ENCODE measurements at places on chromosomes 7 and 10.

DNA sequence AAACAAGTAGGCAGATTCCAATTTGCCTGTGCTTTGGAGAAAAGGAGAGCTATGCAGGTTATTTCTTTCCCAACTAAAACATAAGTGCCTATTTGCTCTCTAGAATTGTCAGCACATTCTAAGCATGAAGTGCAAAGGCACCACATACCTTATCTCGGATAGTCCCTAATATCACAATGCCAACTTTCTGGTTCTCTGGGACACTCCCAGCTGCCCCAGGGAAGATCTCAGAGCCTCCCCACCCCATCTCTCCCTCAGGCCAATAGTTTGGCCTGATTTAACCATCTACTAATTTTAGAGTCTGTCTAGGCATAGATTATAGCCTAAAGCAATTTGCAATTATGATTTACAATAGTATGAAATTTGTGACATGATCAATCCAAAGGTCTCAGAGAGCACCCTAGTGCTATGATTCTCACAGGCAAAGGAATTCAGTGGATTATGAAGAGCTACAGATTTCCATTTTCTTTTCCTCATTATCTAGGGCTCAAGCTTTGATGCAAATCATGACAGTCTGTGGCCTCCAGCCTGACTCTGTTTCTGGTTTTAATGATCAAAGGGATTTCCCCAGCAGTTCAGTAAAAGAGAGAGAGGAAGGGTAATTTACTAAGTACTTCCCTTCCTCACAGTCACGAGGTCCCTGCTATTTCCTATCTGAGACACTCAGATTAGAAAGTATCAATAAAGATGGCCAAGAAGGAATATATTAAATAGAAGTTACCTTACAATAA lies 29.0 kb upstream of the IL6 start:
- DNase-seq: no peak

GRCh38 chr7:145106001-145106400 lies 270.1 kb upstream of the TPK1 start:
- DNase-seq: no peak

GRCh38 chr10:71080381-71081228 lies 131.8 kb upstream of the UNC5B start:
- DNase-seq: no peak

GRCh38 chr7:105438847-105439173 lies 50.1 kb upstream of the SRPK2 start:
- DNase-seq: no peak

DNA sequence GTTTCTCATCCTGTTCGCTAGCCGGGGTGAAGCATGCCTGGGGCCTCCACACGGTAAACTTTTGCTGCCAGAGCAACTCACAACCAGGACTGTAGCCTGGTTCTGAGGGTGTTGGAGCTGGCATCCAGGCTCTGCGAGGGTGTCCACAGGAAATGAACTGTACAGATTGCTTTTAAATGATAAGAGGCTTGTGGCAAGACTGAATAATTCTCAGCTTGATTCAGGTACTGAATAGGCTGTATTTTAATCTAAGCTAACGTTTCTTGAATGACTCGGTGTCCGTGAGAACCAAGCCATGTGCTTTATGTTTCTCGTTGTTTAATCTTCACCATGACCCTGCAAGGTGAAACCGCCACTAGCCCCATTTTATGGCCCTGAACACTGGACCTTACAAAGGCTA lies 49.3 kb downstream of the EEPD1 start:
- no peak for DNase-seq

DNA sequence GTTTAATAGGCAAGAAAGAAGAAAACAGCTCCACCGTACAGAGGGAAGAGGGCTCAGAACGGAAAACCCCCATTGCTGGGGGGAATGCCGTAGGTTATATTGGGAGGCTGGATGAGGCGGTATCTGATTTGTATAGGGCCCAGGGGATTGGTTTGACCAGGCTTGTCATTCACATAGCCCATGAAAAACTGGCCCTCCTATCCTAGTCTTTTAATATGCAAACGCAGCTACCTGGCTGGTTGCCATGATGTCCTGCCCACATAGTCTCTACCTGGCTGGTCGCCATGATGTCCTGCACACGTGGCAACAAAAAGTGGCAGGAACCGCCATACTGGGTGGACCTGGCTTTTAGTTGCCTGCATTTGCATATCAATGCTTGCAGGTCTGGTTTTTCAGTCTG lies 84.7 kb downstream of the AUTS2 start:
- no peak for DNase-seq

DNA sequence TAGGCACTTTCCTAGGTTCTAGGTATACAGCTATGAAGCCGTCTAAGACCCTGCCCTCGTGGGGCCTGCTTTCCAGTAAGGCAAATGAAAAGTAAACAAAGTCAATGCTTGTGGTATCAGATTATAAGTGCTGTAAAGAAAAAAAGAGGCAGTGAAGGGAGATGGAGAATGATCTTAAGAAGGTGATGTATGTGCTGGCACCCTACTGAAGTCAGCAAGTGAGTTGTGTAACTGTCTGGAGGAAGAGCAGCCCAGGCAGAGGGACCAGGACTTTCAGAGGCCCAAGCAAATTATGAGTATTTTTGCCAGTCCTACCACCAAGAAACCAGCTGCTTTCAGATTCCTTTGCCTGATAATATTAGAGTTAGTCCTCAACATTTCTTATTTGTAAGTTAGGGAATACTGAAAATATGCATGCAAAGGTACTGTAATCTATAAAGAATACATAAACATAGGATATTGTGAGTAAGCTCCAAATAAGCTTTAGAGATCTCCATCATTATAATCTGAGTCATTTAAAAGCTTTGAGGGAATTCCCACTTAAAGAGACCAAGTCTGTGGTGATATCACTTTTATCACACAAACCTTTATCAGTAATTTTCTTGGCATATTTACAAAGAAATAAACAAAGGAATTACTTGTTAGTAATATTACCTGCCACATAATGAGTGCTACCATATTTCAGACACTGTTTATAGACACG lies 329.2 kb upstream of the LRGUK start:
- no peak for DNase-seq

GRCh38 chr7:83970081-83970480 lies 224.5 kb downstream of the SEMA3A start:
- no peak for DNase-seq

DNA sequence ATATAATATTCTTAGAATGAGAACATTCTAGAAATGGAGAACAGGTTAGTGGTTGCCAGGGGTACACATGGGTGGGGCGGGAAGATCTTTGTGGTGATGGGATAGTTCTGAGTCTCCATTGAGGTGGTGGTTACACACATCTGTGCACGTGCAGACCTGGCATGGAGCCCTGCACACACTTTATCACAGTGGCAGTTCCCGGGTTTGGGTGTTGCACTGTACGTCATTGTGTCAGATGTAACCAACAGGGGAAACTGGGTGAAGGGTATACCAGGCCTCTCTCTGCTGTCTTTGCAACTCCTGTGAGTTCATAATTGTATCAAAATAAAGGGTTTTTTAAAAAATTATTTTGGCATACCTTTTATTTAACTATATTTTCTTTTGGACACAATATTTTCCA lies 51.1 kb downstream of the LMTK2 start:
- no peak for DNase-seq

- DNase-seq: no peak
Measured at GRCh38 chr10:87531908-87532622, 27.4 kb downstream of the MINPP1 start.

GRCh38 chr10:48400129-48400849 lies 93.8 kb downstream of the MAPK8 start:
- no peak for DNase-seq

GRCh38 chr10:13382703-13383398 lies 34.8 kb upstream of the SEPHS1 start:
- DNase-seq: no peak

DNA sequence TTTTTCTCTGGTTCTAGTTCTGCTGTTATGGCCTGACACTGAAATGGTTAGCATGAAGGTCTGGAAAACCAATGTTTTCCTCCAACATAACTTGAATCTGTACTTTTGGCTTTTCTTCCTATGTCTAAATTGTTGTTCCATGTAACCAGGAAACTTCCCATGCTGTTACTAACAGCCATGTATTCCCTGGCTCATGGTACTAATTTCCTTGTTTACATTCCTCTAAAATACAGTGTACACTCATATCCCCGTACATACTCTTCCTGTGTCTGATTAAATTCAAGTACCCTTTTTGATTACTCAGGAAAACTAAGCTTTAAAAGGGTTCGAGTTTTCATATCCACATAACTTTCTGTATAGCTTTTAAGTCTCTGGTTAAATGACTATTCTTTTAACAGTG lies 12.3 kb upstream of the ACSM6 start:
- no peak for DNase-seq

DNA sequence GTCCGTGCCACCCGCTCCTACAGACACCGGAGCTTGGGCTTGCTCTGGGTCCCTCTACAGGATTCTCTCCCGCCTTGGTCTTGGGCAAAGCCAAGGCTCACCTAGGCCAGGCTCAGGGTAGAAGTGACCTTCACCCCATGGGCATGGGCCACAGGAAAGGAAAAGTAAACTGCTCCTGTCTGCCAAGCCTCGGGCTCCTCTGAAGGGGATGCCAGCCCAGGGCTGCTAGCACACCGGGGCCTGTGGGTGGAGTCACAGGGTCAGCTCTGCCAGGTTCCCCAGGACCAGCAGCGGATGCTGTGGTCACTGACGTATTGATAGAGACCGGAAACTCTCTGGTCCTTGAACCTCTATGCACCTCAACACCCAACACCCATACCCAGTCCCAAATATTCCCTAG lies 222.7 kb upstream of the MGMT start:
- no peak for DNase-seq

GRCh38 chr10:14556285-14556956 lies 218.3 kb downstream of the FAM107B start:
- DNase-seq: no peak

- no peak for DNase-seq
Measured at GRCh38 chr7:128879939-128880746, 17.5 kb downstream of the ATP6V1F start.

- no peak for DNase-seq
Measured at GRCh38 chr10:80466724-80467326, 12.7 kb downstream of the TSPAN14 start.

GRCh38 chr7:148696787-148697186 lies 1.9 kb upstream of the CUL1 start:
- no peak for DNase-seq

- DNase-seq: no peak
Measured at GRCh38 chr7:108314049-108314448, 142.2 kb downstream of the NRCAM start.

DNA sequence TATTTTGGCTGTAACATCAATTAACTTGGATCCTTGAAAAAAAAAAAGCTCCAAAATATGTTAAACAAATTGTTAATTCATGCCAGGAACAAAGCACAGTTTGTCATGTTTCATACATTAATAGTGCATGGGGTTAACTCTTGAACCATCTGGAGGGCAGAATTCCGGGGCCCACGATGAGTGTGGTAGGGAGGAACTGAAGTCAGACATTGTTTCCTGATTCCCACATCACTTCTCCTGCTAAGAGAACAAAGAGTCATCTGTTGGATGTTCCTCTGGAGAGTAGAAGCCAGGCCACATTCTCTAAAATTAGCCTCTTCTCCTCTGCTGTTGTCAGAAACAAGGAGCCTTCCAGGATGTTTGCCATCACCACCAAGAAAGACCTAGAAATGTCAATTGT lies 54.6 kb downstream of the TMEM178B start:
- no peak for DNase-seq

DNA sequence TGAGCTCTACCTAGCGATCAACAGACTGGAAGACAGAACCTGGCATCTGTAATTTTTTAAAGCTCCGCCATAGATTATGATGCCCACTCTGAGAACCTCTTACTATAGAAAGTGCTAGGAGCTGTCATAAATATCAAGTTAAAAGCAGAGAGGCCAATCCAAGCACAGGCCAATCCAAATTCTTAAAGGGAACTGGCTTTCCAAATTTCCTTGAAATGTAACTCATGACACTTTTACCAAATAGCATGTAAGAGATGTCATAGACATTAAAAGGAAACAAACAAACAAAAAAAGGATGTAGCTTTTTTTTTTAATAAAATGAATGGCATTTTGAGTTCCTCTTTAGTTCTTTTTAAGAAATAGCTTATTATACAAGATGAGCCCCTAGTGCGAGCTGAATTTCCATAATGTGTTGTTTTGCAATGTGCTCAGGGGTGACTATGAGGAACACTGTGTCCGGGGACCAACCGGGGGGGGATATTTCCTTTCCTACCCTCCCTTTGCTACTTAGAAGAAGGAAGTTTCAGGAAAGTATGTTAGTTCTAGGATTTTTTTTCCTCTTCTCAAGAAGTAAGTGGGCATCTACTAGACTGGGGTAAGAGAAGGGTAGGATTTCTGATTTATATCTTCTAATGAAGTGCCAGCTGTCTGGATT lies 23.7 kb upstream of the MRC1 start:
- DNase-seq: no peak

DNA sequence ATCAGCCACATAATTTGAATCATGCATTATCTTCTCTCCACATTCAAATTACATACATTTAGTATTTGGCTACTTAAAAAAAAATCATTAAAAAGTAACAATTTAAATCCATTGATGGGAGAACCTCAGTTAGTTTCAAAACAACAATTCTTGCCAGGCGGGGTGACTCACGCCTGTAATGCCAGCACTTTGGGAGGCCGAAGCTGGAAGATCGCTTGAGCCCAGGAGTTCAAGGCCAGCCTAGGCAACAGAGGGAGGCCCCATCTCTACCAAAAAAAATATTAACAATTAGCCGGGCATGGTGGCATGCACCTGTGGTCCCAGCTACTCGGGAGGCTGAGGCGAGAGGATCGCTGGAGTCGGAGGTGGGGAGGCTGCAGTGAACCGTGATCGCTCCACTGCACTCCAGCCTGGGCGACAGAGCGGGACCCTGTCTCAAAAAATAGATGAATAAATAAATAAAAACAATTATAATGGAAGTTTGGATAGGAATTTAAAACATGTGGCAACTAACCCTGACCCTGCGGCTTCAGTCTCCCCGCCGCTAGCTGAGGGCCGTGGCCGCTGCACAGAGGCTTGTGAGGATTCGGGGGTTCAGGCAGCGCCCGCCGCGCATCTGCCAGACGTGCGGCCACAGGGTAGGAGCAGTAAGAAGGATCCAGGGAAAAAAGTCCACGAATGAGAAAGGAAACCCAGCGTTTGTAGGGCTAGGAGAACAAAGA lies 1.1 kb upstream of the CSGALNACT2 start:
- DNase-seq: no peak

- no peak for DNase-seq
Measured at GRCh38 chr7:98202367-98203195, 8.7 kb upstream of the BHLHA15 start.

GRCh38 chr10:111076682-111077478 lies at the start of gene ADRA2A:
ADRA2A (plus strand) TSS chr10:111077029; CDS start chr10:111077997, 968 bp downstream.
- DNase-seq: no peak

DNA sequence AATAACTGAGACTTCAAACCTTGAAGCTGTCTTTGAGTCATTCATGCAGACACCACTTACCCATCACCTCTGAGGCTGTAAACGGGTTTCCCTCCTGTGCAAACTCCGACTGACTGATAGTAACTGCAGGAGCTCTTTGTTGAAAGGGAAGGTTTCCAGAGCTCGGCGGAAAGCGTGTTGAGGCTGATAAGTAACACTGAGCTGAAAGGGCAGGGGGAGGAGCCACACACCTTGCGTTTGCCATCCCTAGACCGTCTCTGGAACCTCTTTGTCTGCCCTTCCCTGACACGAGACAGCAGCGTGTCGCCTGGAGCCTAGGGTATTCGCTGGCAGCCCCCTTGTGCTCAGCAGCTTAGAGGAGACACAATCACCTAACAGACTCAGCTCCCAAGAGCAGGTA lies 134.0 kb downstream of the PAXIP1 start:
- no peak for DNase-seq

GRCh38 chr7:741850-742249 lies 14.8 kb upstream of the PRKAR1B start:
- DNase-seq: no peak

GRCh38 chr7:43890468-43890867 lies 15.9 kb downstream of the URGCP start:
- DNase-seq: no peak

Data from NCI-H524 treated with DMSO at 0.1 percent for 48 hours (cell line).